Activated T-cell treated with anti-CD3 and anti-CD28 coated beads for 24 hours (primary cell): ENCODE measurements at places on chromosomes 7 and 10.

GRCh38 chr10:49362596-49363260, 33.2 kb downstream of the DRGX start:
- DNase-seq, result no peak

GRCh38 chr10:127063762-127064161, 132.6 kb downstream of the INSYN2A start:
- no peak for DNase-seq

DNA sequence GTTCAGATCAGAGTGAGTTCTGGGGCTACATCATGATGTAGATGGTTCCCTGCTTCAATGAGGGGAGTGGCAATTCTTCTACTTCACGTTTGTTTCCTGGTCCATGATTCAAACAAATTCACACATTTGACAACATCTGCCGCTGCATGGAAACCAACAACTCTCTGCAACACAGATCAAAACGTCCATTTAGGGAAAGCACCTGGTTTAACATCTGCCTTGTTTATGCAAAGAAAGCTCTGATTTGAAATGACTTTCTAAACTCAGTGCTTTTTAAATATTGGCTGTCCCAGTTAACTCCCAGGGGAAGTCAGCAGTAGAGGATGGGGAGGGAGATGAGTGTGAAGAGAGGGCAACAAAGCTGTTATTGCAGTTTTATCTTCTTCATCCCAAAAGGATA, 93.8 kb downstream of the GAD2 start:
- no peak for DNase-seq

GRCh38 chr10:95755511-95756004, 405 bp upstream of the ENTPD1 start:
- DNase-seq, result no peak

- no peak for DNase-seq
These were observed 44.2 kb downstream of the CALML3 start for GRCh38 chr10:5568984-5569383.

DNA sequence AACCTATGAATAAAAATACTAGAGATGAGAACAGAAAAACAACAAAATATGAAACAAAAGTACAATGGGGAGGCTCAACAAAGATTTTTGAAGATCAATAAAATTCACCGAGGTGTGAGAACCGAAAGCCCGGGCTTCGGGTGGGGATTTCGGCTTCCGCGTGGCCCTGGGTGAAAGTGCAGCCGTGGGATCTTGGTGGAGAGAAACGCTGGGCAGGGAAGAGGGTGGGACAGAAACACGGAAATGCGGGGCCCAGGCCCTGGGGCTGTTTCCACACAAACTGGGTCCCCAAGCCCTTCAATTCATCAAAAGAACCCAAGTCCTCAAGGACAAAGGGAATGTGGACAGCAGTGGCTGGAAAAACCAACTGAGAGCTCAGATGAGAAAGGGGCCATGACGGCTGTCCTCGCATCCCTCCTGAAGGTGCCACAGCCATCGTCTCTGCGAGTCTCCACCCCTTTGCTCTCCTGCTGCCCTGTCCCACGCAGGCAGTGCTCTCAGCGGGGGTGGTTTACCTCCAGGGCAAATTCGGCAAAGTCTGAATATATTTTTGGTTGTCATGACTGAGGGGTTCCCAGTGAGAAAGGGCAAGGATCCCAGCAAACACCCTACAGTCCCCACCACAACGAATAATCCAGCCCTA, 19.7 kb downstream of the FOXL3 start:
- no peak for DNase-seq

DNA sequence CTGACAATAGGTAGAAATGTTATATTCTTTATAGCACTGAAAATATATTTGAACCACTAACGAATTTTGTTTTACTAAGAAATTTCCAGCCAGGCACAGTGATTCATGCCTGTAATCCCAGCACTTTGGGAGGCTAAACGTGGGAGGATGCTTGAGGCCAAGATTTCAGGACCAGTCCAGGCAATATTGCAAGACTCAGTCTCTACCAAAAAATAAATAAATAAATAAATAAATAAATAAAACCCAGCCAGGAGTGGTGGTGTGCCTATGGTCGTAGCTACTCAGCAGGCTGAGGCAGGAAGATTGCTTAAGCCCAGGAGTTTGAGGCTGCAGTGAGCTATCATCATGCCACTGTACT, 39.8 kb downstream of the PIP4K2A start:
- no peak for DNase-seq

DNA sequence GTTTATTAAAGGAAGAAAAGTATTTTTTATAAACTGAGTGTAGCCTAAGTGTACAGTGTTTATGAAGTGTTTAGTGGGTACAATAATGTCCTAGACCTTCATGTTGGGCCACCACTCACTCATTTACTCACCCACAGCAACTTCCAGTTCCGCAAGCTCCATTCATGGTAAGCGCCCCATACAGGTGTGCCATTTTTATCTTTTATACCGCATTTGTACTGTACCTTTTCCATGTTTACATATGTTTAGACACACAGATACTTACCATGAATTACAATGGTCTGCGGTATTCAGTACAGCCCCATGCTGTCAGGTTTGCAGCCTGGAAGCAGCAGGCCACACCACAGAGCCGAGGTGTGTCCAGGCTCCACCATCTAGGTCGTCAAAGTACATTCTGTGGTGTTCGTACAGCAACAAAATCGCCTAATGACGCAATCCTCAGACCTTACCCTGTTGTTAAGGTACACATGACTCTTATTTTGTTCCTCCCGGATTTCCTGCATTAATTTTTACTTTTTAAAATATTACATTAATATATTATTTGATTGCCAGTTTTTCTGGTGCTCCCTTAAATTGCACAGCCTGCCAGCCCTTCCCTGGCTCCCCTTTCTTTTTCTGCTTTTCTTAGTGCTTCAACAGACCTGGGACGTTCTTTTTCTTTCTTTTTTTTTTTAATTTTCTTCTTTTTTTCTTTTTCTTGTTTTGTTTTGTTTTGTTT, 881 bp upstream of the SSBP1 start:
- no peak for DNase-seq

- DNase-seq, result no peak
These were observed 70.7 kb downstream of the MALSU1 start for GRCh38 chr7:23369695-23370404.

DNA sequence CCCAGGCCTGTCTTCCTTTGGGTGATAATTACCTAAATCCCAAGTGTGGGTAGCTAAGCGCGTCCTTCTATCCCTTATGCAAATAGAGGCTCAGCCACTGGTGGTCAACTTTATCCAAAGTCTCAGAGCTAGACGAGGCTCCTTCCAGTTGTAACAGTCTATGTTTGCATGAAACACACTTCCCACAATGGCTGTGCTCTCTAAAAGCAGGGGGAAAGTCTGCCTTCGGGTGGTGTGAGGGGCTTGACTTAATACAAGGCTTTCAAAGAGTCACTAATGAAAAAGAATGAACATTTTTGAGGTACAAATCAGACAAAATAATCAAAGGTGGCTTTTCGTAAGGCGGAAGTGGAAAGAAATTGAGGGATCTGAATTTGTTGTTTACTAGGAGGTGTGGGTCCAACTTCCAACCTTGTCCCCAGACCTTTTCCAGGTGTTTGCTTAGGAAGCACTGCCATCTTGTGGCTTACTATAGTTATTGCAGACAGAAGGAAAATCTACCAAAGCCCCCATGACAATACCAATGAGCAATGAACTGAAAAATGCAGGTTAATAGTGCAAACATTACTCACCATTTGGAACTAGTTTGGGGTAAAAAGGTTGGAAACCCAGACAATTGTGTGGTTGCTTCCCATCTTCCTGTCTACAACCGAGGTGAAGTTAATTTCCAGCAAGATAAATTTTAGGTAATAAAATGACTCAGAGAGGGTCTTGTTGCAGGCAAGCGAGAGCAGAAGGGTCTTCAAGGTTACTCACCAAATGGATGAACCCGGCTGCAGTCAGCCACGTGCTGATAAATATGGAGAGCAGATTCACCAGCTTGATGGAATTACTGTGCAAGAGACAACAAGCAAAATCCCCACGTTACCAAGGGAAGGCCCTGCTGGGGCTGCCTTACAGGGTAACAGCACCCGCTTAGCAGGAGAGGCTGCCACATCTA, 525.7 kb downstream of the KCNMA1 start:
- no peak for DNase-seq

DNA sequence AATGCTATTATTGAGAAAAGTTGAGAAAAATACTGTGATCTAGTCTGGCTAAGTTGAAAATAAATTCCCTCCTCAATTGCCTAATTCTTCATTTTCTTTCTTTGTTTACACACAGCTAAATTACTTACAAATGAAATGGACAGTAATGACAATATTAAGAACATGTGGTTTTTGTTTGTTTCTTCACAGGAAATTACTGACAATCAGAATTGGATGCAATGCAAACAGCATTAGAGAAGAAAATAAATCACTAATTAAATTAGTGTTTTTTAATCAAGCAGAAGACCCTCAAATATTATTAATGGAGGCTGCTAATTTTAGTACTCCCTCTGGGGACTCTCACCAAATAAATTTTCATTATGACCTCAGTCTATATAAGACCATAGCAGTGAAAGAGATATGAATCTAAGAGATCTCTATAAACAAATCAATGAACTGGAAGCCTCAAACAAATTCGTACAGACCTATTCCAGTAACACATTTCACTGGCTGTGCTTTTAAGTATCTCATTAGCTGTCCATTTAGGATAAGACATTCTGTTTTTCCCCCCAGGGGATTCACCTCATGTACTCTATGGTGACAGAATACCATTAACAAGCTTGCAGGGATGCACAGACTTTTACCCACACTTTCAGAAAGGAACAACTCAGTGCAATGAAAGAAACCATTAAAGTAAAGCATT, 202.0 kb upstream of the DGKB start:
- DNase-seq, result no peak

GRCh38 chr10:12308736-12309375, 40.5 kb upstream of the CAMK1D start:
- no peak for DNase-seq

DNA sequence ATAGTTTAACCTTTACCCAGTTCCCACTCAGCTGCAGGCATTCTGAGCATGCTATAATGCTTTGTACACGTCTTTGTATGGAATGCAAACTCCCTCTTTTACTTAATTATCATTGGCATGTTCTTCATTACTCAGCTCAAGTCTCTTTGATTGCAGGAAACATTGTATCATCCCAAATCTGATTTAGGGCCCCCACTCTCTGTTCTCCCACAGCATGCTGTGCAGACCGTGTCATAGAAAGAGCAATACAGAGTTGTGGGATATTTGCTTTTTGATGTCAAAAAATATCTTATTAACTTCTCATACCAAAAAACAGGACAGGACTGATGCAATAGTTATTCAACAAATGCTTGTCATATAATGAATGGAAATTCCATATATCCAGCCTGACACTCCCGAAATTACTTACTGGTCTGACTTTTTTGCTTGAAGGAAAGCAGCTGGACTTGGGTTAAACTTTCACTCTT, 1081.5 kb upstream of the C7orf33 start:
- DNase-seq, result no peak

DNA sequence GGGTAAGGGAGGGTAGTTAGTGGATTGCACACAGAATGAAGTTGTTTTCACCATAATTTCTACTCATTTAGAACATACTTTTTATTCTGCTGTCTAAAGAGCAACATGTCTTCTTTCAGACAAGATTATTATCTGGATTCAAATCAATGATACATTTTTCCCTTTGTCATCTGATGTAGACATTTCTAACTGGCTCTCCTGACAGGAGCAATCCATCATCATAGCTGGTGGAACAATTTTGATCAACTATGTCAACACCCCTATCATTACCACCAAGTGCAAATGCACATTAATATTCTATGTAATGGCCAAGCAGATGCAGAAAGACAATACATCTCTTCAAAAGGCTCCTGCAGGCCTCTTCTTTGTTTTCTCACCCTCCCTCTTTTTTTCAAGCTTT, 672.9 kb upstream of the LRRTM3 start:
- no peak for DNase-seq

- DNase-seq, result no peak
These were observed 248.1 kb downstream of the MTERF1 start for GRCh38 chr7:91632234-91632940.

GRCh38 chr7:90618876-90619275, 22.8 kb downstream of the CDK14 start:
- no peak for DNase-seq

DNA sequence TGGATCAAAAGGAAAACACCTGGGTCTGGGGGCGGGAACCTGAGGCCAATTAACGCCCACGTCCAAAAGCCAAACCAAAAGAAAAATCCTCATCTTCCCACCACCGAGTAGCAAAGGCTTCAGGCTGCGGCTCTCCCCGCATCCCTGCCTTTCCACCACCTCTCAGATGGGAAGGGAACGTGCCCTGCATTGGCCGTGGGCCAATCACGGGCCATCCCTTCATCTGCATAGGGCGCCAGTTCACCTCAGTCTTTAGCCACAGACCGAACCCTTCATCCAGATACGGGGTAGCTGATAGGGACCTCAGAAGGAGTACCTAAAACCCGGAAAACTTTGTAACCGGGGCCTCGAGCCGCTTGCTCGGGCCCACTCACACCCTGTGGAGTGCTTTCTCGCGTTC, 626 bp downstream of the PRPF18 start:
- no peak for DNase-seq

- no peak for DNase-seq
These were observed 107.5 kb downstream of the TNS3 start for GRCh38 chr7:47474211-47474936.

GRCh38 chr10:79286318-79286951, 60.8 kb upstream of the PPIF start:
- peak; percentile 75 for DNase-seq

- DNase-seq, result no peak
These were observed 72.7 kb upstream of the SEC61G start for GRCh38 chr7:54831644-54832095.

- DNase-seq, result no peak
These were observed 26.3 kb downstream of the ENTPD7 start for GRCh38 chr10:99685597-99685967.

DNA sequence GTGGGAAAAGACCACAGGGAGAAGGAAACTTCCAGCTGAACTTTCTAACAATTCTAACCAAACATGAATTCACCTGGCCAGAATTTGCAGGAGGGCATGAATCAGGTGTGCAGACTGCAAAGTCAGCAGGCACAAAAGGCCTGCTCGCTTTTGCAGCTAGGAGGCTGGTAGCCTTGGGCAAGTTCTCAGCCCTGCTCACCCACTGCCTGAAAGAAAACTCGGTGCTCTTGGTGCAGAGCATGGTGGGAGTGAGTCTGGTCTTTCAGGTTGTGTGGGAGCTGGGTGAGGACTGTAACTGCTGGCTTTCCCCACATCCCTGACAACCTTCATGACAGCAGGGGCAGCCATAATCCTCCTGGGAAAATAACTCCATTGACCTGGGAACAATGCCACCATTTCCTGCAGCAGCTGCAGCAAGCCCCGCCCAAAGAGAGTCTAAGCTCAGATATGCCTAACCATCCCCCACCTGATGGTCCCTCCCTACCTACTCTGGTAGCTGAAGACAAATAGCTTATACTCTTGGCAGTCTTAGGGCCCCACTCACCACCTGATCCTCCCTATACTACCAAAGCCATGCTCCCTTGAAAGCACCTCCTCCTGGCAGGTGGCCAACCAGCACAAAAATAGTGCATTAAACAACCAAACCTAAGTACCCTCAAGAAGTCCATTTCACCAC, 31.6 kb downstream of the ZNF117 start:
- no peak for DNase-seq
